Stimulated activated CD8-positive, alpha-beta memory T cell treated with anti-CD3 and anti-CD28 coated beads, Interleukin-15, amount 100 ng/mL, for 1 hour (primary cell): ENCODE measurements at places on chromosomes 6 and 20.
A peak's percentile ranks its signal among the peaks of the same experiment; 100 is the strongest.

DNA sequence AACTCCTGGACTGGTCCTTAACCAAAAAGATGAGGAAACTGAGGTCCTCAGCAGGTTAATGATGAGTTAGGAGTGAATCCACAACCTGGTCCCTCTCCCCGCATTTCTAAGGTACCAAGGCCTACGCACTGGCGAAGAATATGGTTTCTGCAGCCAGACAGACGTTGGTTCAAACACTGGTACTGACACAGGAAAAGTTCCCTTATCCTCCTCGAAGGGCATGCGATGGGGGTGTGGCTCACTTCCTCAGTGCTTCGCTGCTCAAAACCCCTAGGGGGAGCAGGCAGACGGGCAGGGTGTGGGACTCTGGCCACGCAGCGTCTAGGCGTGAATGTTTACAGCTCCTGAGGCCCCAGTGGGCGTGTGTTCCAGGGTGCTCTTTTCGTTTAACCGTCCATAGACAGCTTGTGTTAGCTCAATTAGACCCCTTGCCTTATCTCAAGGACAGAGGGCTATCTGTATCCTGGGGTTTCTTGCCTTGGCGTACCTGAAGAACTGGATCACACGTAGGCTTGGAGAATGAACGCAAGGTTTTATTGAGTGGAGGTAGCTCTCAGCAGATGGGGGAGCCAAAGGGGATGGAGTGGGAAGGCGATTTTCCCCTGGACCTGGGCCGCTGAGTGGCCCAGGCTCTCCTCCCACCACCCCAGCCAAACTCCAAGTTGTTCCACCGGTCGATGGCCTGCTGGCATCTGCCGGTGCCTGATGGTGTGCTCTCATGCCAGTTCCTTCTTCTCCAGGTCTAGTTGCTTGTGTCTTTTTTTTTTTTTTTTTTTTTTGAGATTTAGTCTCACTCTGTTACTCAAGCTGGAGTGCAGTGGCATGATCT is 31.8 kb upstream of the PTPN1 start:
- peak; percentile 47 for DNase-seq

GRCh38 chr20:21323640-21324039 is 20.5 kb downstream of the XRN2 start:
- DNase-seq, result no peak

GRCh38 chr20:62364911-62365736 is 2.0 kb downstream of the LAMA5 start:
- no peak for DNase-seq

- no peak for DNase-seq
These were observed 155.3 kb downstream of the ZMYND8 start for GRCh38 chr20:47201074-47201730.

- no peak for DNase-seq
These were observed 241.0 kb downstream of the DLL1 start for GRCh38 chr6:170049641-170050561.

DNA sequence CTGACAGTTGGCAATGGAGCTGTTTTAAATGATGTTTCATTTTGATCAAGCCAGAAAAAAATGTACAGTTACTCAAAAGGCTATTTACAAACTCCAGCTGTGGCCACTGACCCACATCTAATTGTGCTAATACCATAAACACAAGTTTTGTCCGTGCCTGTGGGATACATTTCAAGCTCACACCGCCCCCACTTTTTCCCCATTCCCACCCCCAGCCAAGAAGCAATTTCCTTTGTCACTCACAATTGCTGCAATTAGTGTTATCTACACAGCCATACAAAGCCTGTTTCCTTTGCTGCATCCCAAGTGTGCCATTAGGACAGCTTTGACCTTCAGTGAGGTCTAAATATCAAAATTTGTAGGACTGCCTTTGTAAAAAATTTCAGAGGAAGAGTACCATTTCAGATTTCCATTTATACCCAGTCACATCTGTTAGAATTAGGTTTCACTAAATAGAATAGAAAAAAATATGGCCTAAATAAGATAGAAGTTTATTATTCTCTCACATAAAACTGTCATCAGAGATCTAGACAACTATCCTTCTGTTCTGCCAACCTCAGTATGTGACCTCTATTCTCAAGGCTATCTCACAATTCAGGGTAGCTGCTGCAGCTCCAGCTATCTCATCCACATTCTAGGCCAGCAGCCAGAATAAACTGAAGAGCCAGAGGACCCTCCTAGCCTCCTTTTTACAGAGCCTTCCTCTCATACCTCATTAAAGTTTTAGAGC is 202.6 kb downstream of the NFATC2 start:
- DNase-seq, result no peak

DNA sequence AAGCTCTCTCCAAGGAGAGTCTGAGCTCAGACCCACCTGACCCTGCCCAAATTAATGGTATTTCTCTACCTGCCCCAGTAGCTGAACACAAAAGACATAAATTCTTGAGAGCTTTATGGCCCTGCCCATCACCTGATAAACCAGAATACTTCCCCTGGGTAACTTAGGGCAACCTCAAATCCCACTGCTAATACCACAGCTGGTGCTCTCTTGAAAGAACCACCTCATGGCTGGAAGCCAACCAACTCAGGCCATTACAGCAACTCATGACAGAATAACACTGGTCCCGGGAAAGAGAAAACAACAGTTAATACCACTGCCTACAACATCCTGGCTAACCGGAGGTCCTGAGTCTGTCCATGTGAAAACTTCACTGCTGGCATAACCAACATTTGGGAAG is 328.6 kb downstream of the NKAIN2 start:
- no peak for DNase-seq

DNA sequence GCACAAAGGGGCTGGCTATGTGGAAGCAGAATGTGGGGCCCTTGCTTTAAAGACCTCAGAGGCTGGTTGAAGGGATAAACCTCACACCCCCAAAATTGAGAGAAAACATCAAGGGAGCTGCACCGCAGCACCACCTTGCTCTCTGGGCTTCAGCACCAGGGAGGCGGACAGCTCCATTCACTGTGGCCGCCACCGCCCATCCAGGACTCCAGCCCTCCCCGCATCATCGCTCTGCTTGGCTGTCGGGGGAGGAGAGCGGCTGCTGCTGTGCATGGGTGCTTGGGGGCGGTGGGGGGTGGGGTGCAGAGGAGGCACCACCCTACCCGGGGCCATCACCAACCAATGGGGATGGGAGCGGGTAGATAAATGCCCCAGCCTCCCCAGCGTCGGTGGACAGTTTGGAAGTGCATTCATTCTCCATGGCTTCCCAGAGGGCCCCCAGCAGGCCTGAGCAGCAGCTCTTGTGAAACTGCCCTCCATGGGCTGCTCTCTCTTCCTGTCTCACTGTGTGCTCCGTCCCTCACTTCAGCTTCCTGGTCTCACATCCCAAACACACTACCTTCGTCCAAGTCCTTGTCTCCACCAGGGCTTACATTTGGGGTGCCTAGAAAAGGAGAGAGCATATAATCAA is 75.7 kb upstream of the BHLHE23 start:
- no peak for DNase-seq

GRCh38 chr6:142294679-142295078 is 7.1 kb upstream of the ADGRG6 start:
- DNase-seq, result no peak

- no peak for DNase-seq
These were observed 4.3 kb upstream of the SLC17A2 start for GRCh38 chr6:25934735-25935313.

- no peak for DNase-seq
These were observed 70.9 kb downstream of the SYNE1 start for GRCh38 chr6:152566103-152566875.

DNA sequence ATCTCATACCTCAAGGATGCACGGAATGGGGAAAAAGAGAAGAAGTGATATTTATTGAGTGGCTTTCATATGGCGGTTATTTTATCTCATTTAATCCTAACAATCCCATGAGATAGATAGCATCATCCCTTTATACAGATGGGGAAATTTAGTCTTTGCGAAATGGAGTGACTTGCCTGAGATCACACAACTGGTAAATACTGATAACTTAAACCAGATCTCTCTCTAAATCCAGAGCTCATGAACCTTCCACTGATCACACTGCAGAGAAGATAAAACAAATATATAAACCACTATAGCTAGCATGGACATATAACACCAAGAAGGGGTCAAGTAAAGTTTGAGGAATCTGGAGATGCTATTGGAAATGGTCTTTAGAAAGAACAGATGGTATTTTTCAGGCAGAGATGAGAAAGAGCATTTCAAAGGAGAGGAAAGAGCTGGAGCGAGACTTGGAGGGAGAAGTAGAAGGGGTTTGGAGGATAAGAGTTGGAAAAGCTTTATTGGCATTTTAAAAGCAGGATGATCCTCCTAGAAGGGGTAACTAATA is 139.8 kb upstream of the TNFAIP3 start:
- no peak for DNase-seq

- DNase-seq, result no peak
These were observed 87.2 kb downstream of the PRND start for GRCh38 chr20:4808872-4809271.

DNA sequence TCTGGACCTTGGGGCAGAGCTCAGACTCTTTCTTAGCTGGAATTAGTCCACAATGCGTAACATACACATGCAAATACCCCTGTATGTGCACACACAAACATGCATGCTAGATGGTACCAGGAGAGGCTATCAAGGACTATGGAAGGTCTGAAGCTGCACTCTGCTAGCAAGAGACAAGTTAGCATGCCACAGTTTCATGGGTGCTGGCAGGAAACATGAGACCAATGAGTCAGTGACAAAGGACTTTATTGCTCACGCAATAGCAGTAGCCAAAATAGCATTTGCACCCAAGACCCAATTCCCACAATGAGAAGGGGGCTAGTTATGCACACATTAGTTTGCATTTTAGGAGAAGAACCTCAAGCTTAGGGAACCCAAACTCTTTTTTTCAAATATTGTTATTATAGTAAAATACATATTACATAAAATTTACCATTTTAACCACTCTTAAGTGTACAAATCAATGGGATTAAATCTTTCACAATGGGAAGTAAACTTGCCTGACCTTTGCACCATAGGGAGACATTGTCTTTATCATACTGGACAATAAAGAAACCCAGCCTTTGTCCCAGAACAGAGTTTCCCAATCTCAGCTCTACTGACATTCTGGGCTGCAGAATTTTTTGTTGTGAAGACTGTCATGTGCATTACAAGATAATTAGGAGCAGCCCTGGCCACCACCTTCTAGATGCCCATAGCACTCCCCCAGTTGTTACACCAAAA is 69.1 kb downstream of the NRSN1 start:
- DNase-seq, result no peak

- DNase-seq, result no peak
These were observed 42.8 kb downstream of the INSM1 start for GRCh38 chr20:20410678-20411077.

DNA sequence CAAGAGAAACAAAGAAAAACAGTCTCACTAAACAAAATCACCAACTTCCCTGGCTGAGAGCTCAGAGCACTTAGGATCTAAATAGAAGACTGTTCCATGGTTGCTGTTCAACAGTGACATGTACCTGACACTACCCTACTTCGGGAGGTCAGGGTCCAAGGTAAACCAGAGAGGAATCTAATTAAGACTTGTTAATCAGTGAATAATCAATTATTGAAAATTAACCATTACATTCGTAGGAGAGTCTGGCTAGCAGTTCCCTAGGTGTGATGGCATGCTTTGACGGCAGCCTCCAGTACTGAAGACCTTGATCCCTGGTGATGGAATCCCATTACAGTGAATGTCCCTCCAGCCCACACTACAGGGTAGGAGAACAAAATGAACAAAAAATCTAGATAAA is 154.0 kb upstream of the AFDN start:
- no peak for DNase-seq

- DNase-seq, result no peak
These were observed 79.8 kb upstream of the LOC128125822 start for GRCh38 chr6:63492476-63492875.

- DNase-seq, result no peak
These were observed 877.3 kb upstream of the MAP3K7 start for GRCh38 chr6:91464201-91464600.

DNA sequence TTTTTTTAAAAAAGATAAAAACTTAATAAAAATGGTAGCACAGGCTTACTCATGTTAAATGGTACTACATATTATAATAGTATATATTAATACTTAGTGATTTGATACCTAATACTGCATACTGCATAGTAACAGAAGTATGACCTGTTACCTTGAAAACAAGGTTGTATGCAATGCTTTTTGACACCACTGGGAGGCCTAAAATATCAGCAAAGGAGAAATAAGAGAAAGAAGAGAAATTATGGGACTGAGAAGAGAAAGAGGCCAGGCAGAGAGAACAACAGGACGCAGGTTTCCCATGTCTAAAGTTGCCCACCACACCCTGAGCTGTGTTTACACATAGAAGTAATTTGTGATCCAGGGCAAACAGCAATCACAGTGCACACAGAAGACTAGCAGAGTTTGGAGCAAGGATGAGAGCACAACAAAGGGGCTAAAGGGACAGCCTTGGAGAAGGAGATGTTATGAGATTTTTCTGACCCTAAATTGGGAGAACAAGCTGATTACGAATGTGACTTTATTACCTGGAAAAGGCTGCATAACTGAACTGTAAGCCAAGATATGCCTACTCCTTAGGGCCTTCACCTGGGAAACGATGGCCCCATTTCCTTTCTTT is 73.2 kb downstream of the ROS1 start:
- DNase-seq, result no peak

DNA sequence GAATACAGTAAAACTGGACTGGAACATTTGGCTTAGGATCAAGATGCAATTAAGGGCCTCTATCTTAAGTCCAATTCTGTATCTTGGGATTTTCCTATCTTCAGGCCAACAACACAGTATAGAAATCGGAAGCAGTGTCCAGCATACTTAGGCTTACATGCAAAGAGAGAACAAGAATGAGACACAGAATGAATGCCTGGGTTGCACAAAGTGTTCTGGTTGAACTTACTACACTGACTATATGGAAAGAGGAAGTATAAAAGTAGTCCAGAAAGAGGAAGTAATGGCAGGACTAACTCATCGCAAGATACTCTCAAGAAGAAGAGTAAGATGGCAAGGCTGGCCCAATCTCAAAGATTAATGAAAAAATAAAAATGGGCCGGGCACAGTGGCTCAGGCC is 87.6 kb downstream of the BTBD9 start:
- DNase-seq, result no peak

DNA sequence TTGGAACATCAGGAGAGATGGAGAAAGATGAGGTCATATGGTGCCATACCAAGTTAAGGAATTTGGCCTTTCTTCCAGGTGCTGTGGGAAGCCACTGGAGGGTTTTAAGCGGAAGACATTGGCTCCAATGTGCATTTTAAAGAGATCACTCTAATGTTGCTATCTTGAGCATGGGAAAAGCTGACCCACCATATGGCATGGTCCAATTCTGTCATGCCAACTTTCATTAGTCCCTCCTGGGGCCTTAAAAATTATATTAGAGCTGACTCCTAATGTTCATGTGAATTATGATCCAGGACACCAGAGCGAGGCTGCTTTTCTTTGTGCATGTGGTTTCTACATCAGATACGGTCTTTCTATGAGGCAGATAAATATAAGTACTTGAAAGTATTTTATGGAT is 335.0 kb upstream of the TSHZ2 start:
- no peak for DNase-seq

- no peak for DNase-seq
These were observed 115.5 kb downstream of the NFATC2 start for GRCh38 chr20:51426718-51427650.
